ENCODE measurements at places on chromosomes 6 and 20.

GRCh38 chr6:2848851-2849250 is 7.2 kb upstream of the SERPINB1 start:
- H3K27me3 ChIP-seq = no peaks in the 10 kb centered on the region
- no peak for DNase-seq
- no peak overlapping the region for H3K27ac ChIP-seq
- peaks cover 63% of the 10 kb centered on the region for H3K4me1 ChIP-seq
- no peak overlapping the region for H3K4me3 ChIP-seq
- H3K36me3 ChIP-seq = no peaks in the 10 kb centered on the region

DNA sequence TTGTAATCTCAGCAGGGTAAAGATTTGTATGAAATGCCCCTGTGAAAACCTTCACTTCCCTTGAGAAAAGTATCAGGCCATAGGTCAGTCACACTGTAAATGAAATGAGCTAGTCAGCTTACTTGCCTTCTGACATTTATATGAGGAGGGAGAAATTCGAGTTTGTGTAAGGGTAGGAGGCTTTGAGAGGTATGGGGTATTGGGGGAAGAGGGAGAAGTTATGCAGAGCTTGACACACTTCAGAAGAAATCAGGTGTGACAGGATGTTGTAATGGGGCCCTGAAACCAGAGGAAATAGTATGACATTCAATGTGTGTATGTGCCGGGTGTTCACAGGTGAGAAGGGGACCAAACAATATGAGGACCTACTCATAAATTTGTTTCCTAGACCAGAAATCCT is 64.2 kb upstream of the CCN6 start:
- no peaks in the 10 kb centered on the region for H3K36me3 ChIP-seq
- no peak for DNase-seq

DNA sequence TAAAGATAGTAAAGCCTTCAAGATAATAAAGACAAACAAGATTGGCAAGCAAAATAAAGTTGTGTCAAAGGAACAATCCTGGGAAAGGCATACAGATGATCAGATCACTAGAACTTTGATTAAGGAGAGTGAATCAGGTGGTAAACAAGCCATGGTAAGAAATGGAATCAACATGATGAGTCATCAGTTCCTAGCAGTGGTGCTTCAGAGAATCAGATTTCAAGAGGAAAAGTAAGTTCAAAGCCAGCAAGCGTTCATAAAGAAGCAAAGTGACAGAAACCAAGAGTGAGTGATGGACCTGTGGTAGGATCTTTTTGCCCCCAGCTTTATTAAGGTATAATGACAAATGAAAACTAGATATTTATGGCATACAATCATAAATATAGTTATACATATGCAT is 340.4 kb downstream of the TPBG start:
- no peaks in the 10 kb centered on the region for H3K27me3 ChIP-seq
- H3K36me3 ChIP-seq = no peaks in the 10 kb centered on the region
- no peak overlapping the region for H3K4me3 ChIP-seq
- no peak overlapping the region for H3K27ac ChIP-seq
- DNase-seq = no peak
- no peaks in the 10 kb centered on the region for H3K4me1 ChIP-seq

DNA sequence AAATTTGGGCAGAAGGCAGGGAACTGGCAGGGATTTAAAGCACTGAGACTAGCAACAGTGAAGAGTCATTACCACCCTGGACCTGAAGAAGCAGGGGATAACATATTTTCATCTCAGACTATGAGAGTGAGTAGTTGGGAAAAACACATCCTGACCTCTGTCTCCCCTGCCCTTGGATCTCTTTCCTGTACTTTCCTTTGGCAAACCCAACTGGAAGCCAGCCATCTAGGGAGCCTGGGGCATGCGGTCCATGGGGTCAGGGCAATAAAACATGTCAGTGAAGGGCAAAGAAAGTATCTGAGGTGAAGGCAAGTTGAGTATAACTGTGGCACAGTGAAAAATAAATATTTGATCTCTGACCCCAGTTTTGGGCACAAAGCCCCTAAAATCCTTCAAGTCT is 698.2 kb downstream of the DOK5 start:
- no peaks in the 10 kb centered on the region for H3K4me1 ChIP-seq
- no peak overlapping the region for H3K4me3 ChIP-seq
- H3K27me3 ChIP-seq = no peaks in the 10 kb centered on the region
- DNase-seq = no peak

Data from HepG2 (cell line).